Endodermal cell (in vitro differentiated cells): ENCODE measurements at places on chromosomes 6 and 20. TPM values are rescaled to one million over a fixed set of nuclear protein-coding genes. Genes with fewer than 3 reads are reported as not detected.

GRCh38 chr6:135939208-135939591 lies 87.7 kb downstream of the PDE7B start:
- H3K27ac ChIP-seq, result no peak overlapping the region
- DNase-seq, result no peak
- H3K4me3 ChIP-seq, result no peak overlapping the region
- H3K4me1 ChIP-seq, result no peaks in the 10 kb centered on the region
- no peaks in the 10 kb centered on the region for H3K27me3 ChIP-seq
- H3K36me3 ChIP-seq, result no peaks in the 10 kb centered on the region

Gene TRIM10
- total RNA-seq, result not detected in 3 replicates

- H3K27ac ChIP-seq, result no peak overlapping the region
- no peaks in the 10 kb centered on the region for H3K36me3 ChIP-seq
Measured at GRCh38 chr6:27126815-27127537, 120.5 kb upstream of the PRSS16 start.

- H3K4me1 ChIP-seq, result no peaks in the 10 kb centered on the region
- no peak overlapping the region for H3K27ac ChIP-seq
- DNase-seq, result no peak
Measured at GRCh38 chr6:167797011-167797471, 29.7 kb upstream of the AFDN start.

- H3K27ac ChIP-seq, result no peak overlapping the region
- no peak for DNase-seq
- H3K4me3 ChIP-seq, result no peak overlapping the region
- no peaks in the 10 kb centered on the region for H3K4me1 ChIP-seq
- H3K36me3 ChIP-seq, result no peaks in the 10 kb centered on the region
Measured at GRCh38 chr6:111725446-111726112, 119.9 kb upstream of the TRAF3IP2 start.

DNA sequence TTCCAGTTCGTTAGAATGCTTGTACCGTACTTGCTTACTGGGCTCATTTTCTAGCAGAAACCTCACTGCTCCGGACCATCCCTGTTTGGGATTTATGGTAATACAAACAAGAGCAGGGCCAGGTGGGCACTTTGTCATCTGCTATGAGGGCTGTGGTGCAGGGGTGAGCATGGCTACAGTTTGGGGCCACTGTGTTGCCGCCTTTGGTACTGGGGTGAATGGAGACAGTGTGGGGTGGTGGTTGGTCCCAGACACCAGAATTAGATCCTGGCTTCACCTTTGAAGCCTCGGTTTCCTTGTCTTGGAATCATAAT lies 95.0 kb downstream of the TOX2 start:
- DNase-seq, result peak; percentile 16
- H3K4me1 ChIP-seq, result no peaks in the 10 kb centered on the region
- H3K27ac ChIP-seq, result no peak overlapping the region
- H3K27me3 ChIP-seq, result no peaks in the 10 kb centered on the region

- peaks cover 8% of the 10 kb centered on the region for H3K36me3 ChIP-seq
- H3K4me3 ChIP-seq, result no peak overlapping the region
- H3K27me3 ChIP-seq, result no peaks in the 10 kb centered on the region
- no peak overlapping the region for H3K27ac ChIP-seq
Measured at GRCh38 chr6:87366072-87366827, 21.6 kb downstream of the C6orf163 start.

DNA sequence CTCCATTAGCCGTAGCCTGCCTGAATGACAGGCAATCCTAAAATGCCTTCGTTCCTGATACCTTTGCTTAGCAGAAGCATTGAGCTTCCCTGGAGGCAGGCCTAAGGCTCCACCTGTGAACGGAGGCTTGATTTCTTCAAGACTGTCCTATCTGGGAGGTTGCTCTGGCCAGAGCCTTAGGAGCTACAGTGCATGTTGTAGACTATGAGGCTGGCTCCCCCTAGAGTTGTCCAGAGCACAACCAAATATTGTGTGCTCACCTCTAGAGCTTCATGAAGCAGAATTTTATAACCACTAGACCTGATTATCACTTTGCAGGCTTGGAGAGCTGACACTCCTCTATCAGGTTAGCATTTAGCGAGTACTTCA lies 217.8 kb downstream of the MAFB start:
- no peak overlapping the region for H3K4me3 ChIP-seq
- no peaks in the 10 kb centered on the region for H3K36me3 ChIP-seq
- no peaks in the 10 kb centered on the region for H3K4me1 ChIP-seq
- H3K27ac ChIP-seq, result no peak overlapping the region

- H3K36me3 ChIP-seq, result peaks cover 3% of the 10 kb centered on the region
- no peak for DNase-seq
- H3K4me1 ChIP-seq, result peaks cover 4% of the 10 kb centered on the region
- H3K27ac ChIP-seq, result no peak overlapping the region
- H3K4me3 ChIP-seq, result peak overlapping the region; percentile 95
- H3K27me3 ChIP-seq, result no peaks in the 10 kb centered on the region
Measured at GRCh38 chr20:20018366-20018765, 1.2 kb downstream of the NAA20 start.

DNA sequence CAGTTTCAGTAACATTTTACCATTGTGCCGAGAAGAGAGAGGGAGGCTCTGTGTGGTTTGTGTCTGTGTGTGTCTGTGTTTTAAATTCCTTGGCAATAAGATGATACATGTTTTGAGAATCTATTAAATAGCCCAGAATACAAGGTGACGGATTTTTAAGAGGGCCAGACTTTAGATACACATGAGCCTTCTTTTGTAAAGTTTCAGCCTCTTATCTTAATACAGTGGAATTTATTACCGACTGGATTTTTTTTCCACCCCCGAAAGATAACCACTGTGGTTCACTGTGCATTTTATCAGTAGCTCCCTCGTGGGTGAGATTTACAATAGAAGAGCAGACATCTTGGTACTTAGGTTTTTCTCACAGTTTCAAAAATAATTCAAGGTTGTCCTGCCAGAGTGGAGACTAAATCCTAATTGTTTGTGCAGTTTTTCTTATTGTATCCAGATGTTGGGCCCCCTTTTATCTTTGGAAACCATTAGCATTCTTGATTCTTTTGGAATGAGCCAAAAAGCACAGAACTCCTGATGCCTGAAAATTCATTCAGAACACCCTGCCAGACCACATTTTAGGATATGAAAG lies 49.9 kb downstream of the STK4 start:
- H3K36me3 ChIP-seq, result peaks cover 7% of the 10 kb centered on the region
- H3K4me1 ChIP-seq, result peaks cover 5% of the 10 kb centered on the region
- no peaks in the 10 kb centered on the region for H3K27me3 ChIP-seq

Gene DEFB116
- total RNA-seq, result not detected in 3 replicates

GRCh38 chr6:583116-583515 lies 73.8 kb downstream of the HUS1B start:
- no peak overlapping the region for H3K27ac ChIP-seq
- H3K4me3 ChIP-seq, result no peak overlapping the region
- H3K27me3 ChIP-seq, result no peaks in the 10 kb centered on the region
- H3K36me3 ChIP-seq, result no peaks in the 10 kb centered on the region

- DNase-seq, result peak; percentile 38
- no peaks in the 10 kb centered on the region for H3K27me3 ChIP-seq
- H3K27ac ChIP-seq, result no peak overlapping the region
- no peak overlapping the region for H3K4me3 ChIP-seq
Measured at GRCh38 chr20:19257865-19258264, 45.4 kb downstream of the SLC24A3 start.

- DNase-seq, result no peak
- no peak overlapping the region for H3K27ac ChIP-seq
- no peaks in the 10 kb centered on the region for H3K27me3 ChIP-seq
- H3K4me1 ChIP-seq, result no peaks in the 10 kb centered on the region
- no peak overlapping the region for H3K4me3 ChIP-seq
Measured at GRCh38 chr20:9108260-9108659, 39.4 kb downstream of the PLCB4 start.

Gene ETV7
- total RNA-seq, result 0.21 to 0.49 TPM (median 0.42 TPM) in 3 replicates

Gene AK9
- 1.7 to 3.0 TPM (median 1.8 TPM) in 3 replicates for total RNA-seq

GRCh38 chr6:17486680-17487079 lies 93.3 kb downstream of the CAP2 start:
- H3K4me3 ChIP-seq, result no peak overlapping the region
- H3K27me3 ChIP-seq, result no peaks in the 10 kb centered on the region
- H3K36me3 ChIP-seq, result peaks cover 51% of the 10 kb centered on the region
- no peaks in the 10 kb centered on the region for H3K4me1 ChIP-seq

DNA sequence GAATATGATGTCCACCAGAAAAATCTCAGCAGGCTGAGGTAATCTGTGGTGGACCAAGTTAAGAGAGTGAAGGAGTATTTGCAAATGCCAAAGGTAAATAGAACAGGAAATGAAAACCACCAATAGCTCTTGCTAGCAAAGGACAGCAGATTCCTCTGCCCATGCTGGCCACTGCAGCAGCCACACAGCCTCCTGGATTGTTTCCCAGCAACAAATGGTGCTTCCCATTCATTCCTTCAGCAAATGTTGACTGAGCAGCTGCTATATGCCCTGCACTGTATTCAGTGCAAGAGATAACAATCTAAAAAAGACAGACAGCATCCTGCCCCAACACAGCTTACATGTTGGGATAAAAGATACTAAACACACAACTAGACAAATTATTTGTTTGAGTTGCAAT lies 11.0 kb downstream of the ROS1 start:
- H3K4me3 ChIP-seq, result no peak overlapping the region
- no peak overlapping the region for H3K27ac ChIP-seq
- no peaks in the 10 kb centered on the region for H3K4me1 ChIP-seq
- DNase-seq, result no peak
- H3K36me3 ChIP-seq, result no peaks in the 10 kb centered on the region

- DNase-seq, result no peak
- H3K36me3 ChIP-seq, result no peaks in the 10 kb centered on the region
- no peak overlapping the region for H3K4me3 ChIP-seq
- no peaks in the 10 kb centered on the region for H3K27me3 ChIP-seq
- peaks cover 4% of the 10 kb centered on the region for H3K4me1 ChIP-seq
Measured at GRCh38 chr6:90459225-90459758, 127.6 kb downstream of the MAP3K7 start.

GRCh38 chr6:26056583-26057350 lies 30.5 kb upstream of the HFE start:
- peak overlapping the region; percentile 40 for H3K27ac ChIP-seq
- no peaks in the 10 kb centered on the region for H3K36me3 ChIP-seq
- peaks cover 12% of the 10 kb centered on the region for H3K4me1 ChIP-seq

DNA sequence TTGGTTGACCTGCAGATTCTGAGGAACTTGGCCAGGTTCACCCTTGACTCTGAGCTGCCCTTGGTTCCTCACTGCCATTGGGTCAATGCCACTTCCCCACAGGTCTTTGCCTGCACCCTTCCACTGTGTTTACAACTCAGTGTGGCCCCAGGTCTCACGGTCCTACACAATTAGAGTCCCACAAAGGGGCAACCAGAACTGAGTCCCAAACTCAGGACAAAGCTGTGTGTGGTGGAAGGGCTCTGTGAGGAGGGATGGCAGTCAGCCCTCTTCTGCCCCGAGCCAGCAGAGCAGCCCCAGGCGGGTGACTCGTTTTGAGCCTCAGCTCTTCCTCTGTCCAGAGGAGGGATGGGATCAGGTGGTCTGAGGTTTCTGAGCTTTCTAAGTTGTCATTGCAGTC lies 69.5 kb downstream of the NPEPL1 start:
- H3K4me3 ChIP-seq, result no peak overlapping the region
- no peaks in the 10 kb centered on the region for H3K4me1 ChIP-seq
- DNase-seq, result no peak
- no peaks in the 10 kb centered on the region for H3K27me3 ChIP-seq

Gene SPATA25
- total RNA-seq, result 1.4 and 2.2 TPM in 2 replicates

- DNase-seq, result no peak
- H3K27ac ChIP-seq, result no peak overlapping the region
Measured at GRCh38 chr20:4728120-4728760, 6.5 kb downstream of the PRND start.

DNA sequence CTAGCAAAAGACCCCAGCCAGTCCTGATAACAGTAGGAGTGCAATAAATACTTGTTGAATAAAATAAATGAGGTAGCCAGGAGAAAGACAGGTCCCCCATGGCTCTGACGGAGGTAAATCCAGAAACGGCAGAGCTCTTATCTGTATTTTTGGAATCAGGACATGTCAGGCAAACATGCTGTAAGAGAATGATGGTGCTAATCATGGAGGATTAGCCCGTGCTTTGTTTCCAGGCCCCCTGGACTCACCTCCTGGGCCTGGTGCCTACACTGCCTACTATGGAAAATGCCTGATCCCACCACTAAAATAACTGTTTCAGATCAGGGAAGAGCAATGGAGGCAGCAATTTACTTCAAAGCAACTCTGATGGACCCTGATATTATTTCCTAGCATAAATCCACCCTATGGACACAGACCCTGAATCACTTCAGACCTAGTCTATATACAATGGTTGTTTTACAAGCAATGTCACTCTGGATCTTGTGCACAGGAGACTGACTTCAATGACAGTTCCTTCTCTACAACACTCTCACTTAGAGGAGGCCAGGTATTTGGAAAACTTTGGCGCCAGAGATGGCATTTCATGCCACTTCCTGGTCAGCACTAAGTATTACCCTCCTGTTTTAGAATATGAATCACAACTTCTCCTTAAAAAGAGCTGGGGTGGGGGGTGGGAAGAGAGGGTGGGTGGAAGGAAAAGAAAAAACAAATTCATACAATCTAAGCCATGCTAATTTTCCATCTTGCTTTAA lies 6.4 kb downstream of the MRPL14 start:
- H3K4me3 ChIP-seq, result no peak overlapping the region
- no peaks in the 10 kb centered on the region for H3K4me1 ChIP-seq
- peak; percentile 59 for DNase-seq
- peaks cover 14% of the 10 kb centered on the region for H3K36me3 ChIP-seq
- H3K27ac ChIP-seq, result no peak overlapping the region

- no peaks in the 10 kb centered on the region for H3K36me3 ChIP-seq
- DNase-seq, result no peak
- no peak overlapping the region for H3K27ac ChIP-seq
- no peaks in the 10 kb centered on the region for H3K27me3 ChIP-seq
- no peak overlapping the region for H3K4me3 ChIP-seq
- no peaks in the 10 kb centered on the region for H3K4me1 ChIP-seq
Measured at GRCh38 chr6:474453-475185, 83.1 kb downstream of the IRF4 start.

- peak overlapping the region; percentile 90 for H3K4me3 ChIP-seq
- peak overlapping the region; percentile 99 for H3K27ac ChIP-seq
- peak; percentile 65 for DNase-seq
Measured at GRCh38 chr6:30881392-30882203, 2.7 kb upstream of the DDR1 start.

DNA sequence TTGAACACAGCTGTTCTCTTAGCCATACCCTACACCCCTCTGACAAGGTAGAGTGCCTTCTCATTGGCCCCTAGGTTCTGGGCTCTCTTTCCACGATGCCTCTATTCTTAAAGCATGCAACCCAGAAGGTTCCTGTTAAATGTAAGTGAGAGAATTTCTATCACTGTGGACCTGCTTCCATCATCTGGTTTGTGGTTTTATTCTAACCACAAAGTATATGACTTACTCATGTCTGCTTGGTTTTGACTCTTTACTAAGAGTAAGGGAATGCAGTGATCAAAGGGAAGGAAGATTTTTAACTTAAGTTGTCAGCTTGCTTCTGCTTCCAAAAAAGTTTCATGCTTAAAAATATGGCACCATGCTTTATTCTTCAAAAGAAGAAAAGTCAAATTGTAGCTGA lies 80.2 kb downstream of the ANKEF1 start:
- H3K4me1 ChIP-seq, result no peaks in the 10 kb centered on the region
- H3K36me3 ChIP-seq, result no peaks in the 10 kb centered on the region
- H3K27me3 ChIP-seq, result no peaks in the 10 kb centered on the region
- H3K4me3 ChIP-seq, result no peak overlapping the region
- DNase-seq, result no peak

- H3K4me1 ChIP-seq, result no peaks in the 10 kb centered on the region
- no peak for DNase-seq
- no peaks in the 10 kb centered on the region for H3K27me3 ChIP-seq
- no peak overlapping the region for H3K4me3 ChIP-seq
- no peak overlapping the region for H3K27ac ChIP-seq
- H3K36me3 ChIP-seq, result no peaks in the 10 kb centered on the region
Measured at GRCh38 chr20:42894483-42894882, 295.2 kb downstream of the PTPRT start.
